Fibroblast of skin of back (primary cell): ENCODE measurements at places on chromosomes 4 and X.

DNA sequence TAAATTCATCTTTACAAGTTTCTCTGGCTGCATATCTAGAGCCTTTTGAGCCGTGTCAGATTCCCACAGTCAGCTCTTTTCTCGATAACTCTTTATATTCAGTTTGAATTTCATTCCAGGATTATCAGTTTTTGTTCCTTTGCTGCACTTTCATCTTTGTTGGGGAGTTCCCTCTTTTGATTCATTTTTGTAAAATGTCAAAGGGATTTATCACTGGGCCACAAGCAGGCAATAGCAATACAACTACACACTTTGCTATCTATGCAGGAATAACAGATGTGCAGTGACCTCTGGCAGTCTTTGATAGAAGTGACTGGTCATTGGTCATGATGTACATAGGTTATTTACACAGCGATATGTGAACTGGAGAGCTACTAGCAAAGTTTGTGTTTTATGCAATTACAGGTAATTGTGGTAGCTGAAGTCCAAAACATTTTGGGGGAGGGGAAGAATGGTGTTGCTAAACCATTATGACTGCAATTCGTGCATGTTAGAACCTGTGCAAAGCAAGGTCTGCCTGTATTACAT, 43.8 kb downstream of the HPGDS start:
- DNase-seq: no peak

DNA sequence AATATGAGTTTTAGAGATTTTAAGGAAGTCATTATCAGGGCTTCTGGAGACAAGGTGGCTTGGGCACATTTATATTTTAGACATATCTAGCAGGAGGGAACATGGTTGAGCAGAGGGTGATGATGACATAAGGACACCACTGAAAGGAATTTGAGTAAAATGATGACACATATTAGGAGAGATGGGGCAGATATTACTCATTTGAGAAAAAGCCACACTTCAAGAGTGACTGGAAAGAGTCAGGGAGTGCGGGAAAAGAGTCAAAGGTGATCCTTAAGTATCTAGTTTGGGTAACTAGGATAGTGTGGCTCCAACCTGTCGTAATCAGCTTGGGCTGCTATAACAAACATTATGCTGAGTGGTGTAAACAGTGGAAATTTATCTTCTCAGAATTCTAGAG, 377.7 kb downstream of the PACRGL start:
- no peak for DNase-seq

DNA sequence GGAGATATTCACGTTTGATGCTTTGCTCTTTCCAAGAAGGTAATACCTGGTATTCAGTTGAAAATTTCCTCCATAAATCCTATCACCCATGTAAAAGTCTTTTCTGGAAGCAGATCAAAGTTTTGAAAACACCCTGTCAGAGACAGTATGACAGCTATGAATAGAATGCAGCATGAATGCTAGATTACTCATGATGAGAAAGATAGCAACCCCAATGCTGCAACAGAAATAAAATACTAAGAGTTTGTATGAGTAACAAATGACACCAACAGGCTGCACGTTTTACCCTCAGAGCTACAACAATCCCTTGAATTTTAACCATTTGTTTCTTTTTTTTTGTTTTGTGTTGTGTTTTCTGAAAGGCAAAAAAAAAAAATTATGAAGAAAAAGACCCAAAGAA, 108.6 kb downstream of the ARHGAP6 start:
- peak; percentile 82 for DNase-seq

DNA sequence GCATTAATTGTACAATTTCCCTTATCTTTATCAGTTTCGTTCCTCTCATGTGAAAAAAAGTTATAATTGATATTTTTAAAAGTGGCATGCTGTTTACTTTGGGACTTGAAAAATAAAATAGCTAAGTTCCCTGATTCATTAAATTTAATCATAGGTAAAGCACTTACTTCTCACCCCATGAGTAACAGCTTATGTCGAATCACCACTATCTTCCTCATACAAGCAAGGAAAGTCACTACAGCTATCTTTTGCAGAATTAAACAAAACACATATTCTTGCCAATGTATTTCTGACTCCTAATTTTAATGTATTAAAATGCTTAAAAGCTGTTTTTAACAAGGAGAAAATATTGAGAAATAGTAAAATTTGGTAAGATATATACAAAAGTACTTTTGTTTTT, 832.4 kb upstream of the PCDH10 start:
- no peak for DNase-seq

DNA sequence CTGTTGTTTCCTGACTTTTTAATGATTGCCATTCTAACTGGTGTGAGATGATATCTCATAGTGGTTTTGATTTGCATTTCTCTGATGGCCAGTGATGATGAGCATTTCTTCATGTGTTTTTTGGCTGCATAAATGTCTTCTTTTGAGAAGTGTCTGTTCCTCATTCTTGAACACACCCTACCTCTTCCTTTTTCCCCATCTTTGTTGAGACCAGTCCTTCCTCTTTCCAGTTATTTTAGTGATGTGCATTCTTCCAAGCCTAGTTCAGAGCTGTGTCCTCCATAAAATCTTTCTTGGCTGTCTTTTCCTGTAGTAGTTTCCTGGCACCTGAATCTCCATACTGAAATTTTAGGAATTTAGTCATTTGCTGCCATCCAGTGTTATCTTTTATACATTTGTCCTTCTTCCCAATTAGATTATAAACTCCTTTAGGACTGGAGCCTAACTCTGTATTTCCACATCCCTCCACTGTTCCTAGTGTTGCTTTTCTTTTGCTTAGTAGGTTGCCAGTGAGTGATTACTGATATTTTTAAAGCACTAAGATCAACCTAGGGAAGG, 11.4 kb downstream of the FHIP1A start:
- no peak for DNase-seq

GRCh38 chr4:30763321-30763727, 43.2 kb downstream of the PCDH7 start:
- DNase-seq: peak; percentile 58

DNA sequence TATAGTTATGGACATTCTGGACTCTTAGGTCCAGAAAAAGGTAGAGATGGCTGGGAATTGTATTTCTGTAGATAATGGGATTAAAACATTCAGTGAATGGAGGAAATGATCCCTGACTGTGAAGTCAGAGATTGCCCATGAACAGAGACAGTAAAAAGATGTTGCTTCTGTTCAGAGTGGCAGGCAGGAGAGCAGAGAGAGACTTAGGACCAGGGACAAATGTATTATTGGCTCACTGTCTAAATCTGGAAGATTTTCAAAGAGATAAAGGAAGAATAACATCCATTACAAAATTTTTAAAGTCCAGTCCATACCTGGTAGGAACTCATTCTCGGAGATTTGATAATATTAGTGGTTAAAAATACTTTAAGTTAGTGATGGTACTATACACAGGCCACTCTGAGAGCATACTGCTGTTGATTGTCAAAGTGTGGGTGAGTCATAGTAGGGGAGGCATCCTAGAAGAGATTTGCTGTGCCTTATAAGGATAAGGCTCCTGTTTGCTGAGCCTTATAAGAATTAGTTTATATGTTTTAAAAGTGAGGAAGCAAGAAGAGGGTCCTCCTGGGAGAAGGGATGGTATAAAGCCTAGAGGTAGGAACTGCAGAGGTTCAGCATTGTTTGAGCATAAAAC, 53.0 kb downstream of the JADE3 start:
- peak; percentile 66 for DNase-seq

DNA sequence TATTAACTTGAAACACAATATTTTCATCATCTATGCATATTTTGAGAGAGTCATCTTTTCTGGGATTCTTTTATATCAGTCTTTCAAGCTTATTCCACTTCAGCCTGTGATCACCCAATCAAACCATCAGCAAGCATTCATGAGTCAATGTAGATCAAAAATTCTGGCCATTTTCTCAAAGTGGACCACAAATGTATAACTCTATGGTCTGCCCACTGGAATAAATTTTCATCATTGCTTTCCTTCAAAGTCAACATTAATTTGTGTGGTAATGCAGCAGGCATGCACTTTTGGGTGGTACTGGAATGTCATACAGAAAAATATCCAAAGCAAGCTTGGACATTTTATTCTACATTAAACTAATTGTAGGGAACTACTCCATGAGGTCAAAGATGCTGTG, 1013.0 kb downstream of the STIM2 start:
- DNase-seq: peak; percentile 72

DNA sequence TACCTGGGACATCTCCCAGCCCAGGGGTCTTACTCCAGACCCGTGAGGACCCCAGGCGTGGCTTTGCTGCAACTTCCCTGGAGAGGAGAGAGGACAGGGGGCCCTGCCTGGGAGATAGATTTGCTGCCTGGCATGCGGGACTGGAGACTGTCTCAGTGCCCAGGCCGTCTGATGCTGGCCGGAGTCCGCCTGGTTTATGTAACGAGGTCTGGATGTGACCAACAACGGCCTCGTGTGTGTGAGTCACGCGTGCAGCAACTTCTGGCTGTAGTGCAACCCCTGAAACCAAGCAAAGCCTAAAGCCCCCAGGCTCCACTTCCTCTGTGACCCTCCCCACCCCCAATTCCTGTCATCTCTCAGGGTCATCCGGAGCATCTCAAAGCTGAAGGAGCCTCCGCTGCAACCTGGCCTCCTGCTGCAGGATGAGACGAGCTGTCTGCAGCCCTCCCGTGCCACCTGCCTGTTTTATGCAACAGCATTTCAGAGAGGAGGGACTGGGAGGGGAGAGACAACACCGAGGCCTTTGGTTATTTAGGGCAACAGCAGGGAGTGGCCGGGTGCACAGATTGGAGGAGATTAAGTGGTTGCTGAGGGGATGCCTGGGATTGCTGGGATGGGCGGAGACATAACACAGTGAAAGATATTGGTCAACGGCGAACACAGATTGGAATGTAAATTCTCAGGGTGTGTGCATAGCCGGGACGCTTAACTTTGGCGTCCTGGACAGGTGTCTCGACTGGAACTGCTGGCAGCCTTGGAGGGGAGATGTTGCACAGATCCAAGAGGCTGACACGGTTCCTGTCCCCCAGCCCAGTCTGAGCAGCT, 16.0 kb downstream of the XG start:
- no peak for DNase-seq

DNA sequence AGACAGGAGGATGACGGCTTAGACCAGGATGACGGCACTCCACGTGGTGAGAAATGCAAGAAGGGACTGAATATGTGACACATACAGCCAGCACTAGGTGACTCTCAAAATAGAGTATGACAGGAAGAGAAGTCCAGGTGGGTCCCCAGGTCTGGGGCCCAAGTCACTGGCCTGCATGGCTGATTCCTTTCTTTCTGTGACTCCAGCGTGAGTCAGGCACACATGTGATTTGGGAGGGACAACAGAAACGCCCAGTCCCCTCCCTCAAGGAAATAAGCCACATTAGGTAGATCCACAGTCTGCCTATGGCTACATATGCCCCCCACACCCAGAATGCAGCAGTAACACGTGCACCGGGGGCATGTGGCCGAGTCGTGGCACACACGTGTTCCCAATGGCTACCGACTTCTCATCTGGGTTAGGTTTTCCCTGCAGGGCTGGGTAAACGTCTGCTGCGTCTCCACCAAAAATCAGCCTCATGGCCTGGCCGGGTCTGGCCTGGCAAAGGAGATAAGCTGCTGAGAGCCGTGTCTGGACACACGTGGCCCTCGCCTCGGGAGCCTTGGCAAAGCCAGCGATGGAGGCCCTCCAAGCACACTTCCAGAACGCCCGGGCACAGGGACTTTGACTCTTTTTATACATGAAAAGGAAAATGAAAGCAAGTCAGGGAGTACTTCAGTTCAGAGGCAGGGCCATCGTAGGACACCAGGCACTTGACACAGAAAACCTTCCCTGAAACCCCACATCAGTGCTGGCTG, 19.3 kb downstream of the SEL1L3 start:
- peak; percentile 22 for DNase-seq

DNA sequence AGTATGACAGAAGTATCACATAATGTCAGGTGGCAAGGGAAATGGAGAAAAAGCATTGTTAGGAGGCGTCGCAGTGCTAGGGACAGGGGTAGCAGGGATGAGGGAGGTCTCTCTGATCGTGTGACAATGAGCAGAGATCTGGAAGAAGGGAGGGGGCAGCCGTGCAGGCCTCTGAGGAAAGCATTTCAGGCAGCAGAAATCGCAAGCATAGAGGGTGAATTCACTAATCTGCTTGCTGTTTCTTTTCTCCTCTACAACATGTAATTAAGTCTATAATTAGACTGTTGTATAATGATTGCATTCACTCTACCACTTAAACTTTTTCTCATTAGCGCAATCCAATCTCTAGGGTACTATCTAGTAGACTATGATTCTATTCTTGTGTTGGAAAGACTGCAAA, 9.1 kb downstream of the CYP4V2 start:
- no peak for DNase-seq

DNA sequence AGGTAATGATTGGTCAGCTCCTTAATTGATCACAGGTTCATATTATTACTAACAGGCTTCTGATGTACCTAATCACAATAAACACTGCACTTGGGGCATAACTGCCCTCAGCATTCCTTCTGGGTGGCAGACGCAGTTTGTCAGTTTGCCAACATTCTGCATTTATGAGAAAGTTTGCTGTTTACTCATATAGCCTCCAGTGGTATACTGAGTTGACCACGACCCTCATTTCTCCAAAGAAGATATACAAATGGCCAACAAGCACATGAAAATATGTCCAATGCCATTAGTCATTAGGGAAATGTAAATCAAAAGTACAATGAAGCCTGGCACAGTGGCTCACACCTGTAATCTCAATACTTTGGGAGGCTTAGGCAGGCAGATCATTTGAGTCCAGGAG, 26.3 kb downstream of the EFHC2 start:
- DNase-seq: no peak

GRCh38 chrX:39169976-39170375, 368.7 kb downstream of the MID1IP1 start:
- DNase-seq: no peak

DNA sequence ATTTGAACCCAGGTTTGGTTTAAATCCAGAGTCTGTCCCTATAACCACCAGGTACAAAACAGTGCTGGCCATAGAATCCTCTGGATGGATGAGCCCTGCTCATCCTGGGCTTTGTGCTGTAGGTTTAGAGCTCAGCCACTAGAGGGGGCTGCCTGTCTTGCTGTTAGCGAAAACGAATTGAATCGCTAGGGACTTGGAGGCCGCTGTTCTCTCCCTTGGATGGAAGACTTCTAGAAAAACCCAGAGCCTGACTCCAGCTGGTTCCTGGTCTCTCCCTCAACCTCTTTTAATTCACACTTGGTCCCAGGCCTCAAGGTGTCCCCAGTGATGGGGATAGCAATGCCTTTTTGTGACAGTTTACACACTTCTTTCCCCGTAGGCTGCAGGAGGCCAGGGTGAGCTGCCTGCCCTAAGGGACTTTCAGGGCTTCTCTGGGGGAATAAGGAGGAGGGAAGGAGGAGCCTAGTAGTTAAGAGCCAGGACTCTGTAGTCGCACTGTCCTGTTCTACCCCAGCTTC, 8.7 kb downstream of the RIPPLY1 start:
- peak; percentile 64 for DNase-seq

- DNase-seq: no peak
Measured at GRCh38 chr4:66376396-66376795, 706.1 kb upstream of the EPHA5 start.
